Inflammatory macrophage (primary cell): ENCODE measurements at places on chromosomes 11 and 22.

DNA sequence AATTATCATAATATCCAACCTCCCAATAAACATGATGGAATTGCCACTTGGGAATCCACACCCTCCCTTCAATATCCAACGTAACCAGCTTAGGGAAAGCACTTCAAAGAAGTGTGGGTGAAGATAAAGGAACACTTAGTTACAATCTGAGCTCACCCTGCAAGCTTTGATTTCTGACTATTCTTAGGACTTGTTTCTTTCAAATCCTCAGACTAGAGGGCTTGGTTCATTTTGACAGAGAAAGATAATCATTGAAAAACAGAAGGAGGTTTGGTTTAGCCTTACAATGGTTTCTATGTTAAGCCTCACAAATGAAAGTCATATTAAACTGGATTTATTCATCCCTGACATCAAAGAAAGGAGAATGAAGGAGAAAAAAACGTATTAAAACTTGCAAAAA is 57.9 kb upstream of the SYT13 start:
- DNase-seq, result no peak

DNA sequence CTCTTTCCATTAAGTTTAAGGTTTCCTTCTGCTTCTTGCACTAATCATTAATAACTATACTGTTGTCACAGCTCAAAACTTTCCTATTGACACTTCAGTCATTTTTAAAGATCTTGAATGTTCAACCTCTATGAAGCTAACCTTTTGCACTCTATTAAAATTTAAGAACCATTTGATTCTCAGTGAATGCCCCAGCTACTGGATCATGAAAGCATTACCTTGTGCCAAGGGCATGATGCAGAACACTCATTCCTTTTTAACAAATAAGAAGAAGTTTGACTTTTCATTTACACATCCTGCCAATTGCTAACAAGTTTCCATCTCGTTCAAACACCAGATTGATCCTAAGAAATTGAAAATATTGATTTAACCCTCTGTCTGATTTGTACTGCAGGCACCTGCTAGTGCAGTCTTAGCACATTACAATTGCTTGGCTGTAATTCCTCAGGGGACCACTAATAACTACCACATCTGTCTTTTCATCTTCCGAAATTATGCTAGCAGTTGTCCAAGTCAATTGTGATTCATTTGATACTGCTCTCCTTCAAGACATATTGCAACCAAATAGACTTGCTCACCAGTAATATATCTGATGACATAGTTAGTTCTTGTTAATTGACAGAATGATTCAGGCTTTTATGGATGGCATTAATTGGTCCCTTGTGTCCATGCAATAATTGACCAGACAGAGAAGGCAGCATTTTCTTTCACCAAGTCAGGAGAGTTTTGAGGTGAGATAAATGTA is 158.4 kb downstream of the TEAD1 start:
- DNase-seq, result no peak

GRCh38 chr22:47067911-47068625 is 305.6 kb downstream of the TBC1D22A start:
- DNase-seq, result no peak

- no peak for DNase-seq
Observed at GRCh38 chr11:14577835-14578529, 57.8 kb upstream of the PSMA1 start.

DNA sequence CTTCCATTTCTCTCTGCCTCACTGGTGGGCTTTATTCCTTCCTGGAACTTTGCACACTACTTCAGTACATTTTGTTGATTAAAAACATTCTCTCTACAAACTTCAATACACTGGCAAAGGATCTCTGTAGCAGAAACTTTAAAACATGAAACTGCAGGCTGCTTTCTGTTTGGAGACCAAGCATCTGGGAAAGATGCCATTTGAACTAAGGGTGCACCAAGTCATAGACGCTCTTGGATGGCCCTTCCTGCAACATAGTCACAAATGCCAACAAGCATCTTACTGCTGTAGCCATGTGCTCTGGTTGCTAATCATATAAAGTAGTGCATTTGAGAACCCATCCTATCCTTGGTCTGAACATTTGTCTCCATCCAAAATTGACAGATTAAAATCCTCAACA is 56.4 kb downstream of the SNX19 start:
- DNase-seq, result no peak

GRCh38 chr11:10327254-10327653 is 22.4 kb downstream of the ADM start:
- DNase-seq, result peak; percentile 56

- DNase-seq, result no peak
Observed at GRCh38 chr11:110782616-110783015, 70.4 kb upstream of the ARHGAP20 start.
